HS-5 (cell line): ENCODE measurements at places on chromosomes 2 and 18.

DNA sequence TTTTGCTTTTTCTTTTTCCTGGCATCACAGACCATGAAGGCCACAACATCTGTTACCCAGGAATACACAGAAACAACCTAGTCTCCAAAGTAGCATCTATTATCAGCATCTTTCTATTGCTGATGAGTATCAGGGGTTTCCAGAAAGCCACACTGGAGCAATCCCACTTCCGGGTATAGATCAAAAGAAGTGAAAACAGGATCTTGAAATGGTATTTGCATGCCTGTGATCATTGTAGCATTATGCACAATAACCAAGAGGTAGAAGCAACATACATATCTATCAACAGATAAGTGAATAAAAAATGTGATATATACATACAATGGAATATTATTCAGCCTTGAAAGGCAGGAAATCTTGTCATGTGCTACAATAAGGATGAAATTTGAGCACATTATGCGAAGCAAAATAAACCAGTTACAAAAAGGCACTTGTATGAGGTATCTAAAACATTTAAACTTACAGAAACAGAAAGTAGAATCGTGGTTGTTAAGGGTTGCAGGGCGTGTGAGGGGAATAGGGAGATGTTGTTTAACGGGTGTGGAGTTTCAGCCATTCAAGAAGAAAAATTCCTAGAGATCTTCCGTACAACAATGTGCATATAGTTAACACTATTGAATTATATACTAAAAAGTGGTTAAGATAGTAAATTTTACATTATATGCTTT is 115.1 kb downstream of the KCNE4 start:
- DNase-seq, result no peak

GRCh38 chr2:134232461-134232860 is 21.4 kb upstream of the MGAT5 start:
- no peak for DNase-seq

DNA sequence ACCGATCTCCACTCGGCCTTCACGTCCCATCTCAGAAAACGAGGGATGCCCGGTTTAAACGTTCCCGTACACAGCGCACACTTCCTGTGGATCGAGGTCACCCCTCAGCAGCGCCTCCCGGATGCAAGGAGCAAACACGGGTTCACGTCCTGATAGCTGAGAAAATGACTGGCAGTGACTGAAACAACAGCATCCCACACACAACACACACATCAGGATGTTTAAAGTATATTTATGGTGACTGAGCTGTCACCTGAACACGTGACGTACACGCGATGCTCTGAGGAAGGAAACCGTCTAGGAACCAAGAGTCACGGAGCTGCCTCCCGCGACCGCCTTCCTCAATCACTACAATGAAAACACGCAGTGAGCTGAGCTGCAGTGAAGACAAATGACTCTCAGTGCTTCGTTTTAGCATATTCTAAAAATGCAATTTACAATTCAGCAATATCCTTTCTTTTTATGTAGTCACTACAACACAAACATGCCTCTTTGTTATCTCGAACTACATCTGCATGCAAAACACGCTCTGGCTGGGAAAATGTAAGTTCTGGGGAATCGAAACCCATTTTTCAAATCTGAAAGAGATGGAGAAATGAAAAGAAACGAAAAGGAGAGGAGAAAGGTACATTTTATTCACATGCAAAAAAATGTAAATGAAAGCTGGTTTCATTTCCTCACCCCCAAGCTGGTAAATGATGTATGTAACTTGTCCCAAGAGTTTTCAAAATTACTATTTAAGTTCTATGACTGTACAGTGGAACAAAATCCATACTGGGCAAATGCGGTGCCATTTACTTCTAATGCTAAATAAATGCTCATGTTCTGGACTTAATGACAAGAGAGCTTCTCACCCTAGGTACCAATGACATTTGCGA is 19.8 kb downstream of the HDAC4 start:
- no peak for DNase-seq

DNA sequence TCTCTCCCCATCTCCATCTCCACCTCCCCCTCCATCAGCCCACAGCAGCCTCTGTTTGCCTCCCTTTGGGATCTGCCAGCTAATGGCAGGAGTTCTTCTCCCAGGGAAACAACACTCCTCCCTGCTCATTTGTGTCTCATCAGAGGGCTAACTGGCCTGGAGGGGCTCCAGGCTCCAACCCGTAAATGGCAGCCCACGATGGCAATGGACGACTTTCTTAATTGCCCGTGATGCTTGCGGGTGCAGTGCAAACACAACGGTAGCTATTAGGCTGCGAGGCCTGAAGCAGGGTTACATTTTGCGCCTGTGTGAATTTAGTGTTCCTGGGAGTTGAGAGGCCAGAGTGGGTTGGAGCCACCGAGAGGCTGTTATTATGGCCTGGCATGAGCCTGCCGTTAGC is 285.1 kb downstream of the TNS1 start:
- DNase-seq, result no peak

DNA sequence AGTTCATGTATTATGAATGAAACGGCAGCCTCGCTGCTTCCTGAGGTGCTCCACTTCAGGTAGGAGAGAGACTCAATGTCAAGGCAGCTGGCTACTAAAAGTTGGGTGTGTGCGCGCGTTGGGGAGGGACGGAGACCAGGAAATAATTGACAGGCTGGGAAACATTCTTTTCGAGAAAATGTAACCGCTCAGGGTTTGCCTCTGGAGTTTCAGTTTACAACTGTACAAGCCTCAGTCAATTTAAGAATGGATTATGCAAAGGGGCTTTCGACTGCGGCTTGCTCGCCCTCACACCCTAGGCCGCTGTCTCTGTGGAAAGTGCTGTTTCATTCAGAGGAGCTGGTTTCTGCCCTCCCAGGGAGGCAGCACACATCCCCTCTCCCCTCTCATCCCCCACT is 4.4 kb upstream of the SPRED2 start:
- DNase-seq, result no peak

GRCh38 chr18:56291294-56291693 is 347.1 kb downstream of the TXNL1 start:
- no peak for DNase-seq

DNA sequence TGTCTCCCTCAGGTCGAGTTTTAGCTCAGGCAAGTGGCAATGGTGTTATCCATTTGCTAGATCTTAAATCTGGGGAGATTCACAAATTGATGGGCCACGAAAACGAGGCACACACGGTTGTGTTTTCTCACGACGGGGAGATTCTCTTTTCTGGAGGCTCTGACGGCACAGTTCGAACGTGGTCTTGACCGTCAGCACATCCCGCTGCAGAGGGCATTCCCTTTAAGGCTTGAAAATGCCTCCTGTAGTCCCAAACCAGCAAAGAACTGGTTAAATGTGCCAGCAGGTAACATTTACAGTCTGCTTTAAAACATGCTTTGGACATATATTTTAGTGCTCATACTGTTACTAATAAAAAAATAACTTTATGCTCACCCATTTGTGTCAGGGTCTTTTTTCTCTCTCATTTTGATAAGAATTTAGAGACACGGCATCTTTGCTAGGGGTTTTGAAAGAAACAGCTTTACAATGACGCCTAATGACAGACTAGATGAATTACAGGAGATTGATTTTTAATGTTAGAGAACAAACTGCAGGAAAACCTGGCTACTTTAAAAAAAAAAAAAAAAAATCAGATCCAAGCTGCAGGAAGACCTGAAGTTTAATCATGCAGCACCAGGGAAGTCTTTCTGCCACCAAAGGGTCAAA is 602 bp upstream of the VWC2L start:
- no peak for DNase-seq

DNA sequence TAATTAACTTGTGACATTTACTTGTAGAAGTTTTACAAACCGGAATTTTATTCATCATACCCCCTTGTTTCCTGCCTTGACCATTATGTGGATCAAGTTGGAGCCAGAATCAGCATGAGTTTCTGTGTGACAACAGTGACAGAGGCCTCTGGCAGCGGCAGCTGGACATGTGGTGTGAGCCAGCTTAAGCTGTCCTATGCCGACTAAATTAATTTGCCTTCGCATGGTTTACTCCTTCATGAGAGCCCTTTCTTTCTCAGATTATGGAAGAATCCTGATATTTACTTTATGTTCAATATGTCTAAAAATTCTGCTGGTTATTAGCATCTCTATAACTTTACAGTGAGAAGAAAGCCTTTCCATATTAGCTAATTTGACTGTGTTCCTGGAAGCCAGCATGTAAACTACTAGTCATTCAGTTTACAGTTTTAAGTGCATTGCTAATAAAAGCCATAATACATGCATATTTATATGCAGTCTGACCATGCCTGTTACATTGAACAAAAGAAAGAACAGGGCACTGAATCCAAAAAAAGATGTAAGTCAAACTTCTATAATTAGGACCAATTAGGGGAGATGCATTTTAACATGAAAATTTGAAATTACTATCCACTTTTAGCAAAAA is 495.8 kb upstream of the ACVR2A start:
- DNase-seq, result no peak

DNA sequence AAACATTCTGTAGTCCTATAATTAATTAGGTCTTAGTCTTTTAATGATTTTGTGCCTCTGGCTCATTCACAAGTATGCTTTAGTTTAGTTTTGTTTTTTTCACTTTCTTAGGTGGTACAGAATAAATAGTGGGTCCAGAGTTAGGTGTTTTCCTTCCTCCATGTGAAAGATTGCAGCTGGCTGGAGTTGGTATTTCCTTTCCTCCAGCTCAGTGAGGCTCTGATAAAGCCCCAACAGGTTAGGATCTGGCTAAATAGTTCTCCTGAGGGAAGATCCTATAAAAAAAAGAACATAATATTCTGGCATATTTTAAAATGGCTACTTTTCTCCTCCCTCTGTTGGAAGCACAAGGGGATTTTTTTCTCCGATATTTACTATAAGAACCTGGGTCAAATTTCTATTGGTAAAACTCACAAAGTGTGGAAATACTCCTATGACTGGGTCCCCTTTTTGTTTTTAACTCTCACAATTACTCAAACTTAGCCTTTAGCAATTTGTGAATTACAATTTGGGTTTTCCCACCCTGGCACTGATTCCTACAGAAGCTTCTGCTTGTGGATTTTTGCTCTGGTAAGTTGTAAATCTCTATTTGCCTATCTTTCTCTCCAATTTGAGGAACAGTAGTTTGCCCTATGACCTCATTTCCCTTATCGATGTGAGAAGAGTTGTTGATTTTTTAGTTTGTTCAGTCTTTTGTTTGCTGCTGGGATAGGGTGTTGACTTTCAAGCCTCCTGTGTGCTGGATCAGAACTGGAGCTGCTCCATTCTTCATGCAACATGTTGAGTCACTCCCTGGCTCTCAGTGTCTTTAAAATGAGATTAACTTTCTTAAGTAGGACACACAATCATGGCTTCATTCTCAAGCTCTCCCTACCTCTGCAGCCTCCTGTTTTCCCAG is 500.9 kb downstream of the RNF144A start:
- DNase-seq, result no peak

GRCh38 chr18:37107748-37108522 is 279.0 kb downstream of the KIAA1328 start:
- no peak for DNase-seq

DNA sequence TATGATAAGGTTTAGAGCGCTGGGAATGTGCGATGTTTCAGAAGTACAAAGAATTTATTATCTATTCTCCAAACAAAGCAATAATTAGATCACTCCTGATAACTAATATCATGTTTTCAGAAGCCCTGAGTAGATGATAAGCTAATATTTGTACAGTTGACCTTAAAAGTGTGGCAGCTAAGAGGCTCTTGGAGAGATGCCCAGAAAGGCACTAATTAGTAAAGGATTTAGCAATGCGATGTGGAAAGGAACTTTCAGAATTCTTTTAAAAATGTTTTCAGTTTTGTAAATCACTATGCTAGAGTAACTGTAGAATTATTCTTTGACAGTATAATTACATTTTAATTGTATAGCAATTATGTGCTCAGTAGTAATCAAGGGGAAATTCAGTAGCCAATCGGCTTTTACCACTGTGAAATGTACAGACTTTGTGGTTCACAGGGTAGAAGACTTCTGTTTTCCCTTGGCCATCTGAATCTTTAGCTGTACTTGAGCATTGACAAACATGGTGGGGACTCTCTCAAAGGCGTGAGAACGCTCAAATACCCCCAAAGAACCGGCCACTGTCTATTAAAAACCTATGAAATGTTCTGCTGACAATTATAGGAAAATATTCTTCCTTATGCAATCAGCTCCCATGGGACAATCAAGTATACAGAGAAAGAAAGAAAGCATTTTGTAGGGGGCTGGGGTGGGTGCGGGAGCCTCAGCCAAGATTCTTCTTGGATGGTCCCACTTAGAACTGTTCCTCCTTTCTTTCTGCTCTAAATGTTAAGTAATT is 262.8 kb upstream of the AGAP1 start:
- DNase-seq, result no peak

- DNase-seq, result no peak
These were observed 24.0 kb upstream of the GPC1 start for GRCh38 chr2:240411261-240412160.

- DNase-seq, result no peak
These were observed 14.3 kb downstream of the ZNF142 start for GRCh38 chr2:218645126-218645525.

DNA sequence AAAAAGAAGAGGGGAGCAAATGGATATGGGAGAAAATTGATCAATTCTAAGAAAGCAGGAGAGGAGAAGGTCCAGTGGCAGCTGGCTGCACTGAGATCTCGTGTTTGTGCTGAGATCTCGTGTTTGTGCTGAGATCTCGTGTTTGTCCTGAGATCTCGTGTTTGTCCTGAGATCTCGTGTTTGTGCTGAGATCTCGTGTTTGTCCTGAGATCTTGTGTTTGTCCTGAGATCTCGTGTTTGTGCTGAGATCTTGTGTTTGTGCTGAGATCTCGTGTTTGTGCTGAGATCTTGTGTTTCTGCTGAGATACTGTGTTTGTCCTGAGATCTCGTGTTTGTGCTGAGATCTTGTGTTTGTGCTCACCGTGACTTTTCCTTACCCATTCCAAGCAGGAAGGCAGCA is 254.4 kb downstream of the BCL2 start:
- no peak for DNase-seq

- no peak for DNase-seq
These were observed 850.7 kb downstream of the NRXN1 start for GRCh38 chr2:50181212-50181611.

GRCh38 chr2:168650781-168651180 is 151.7 kb upstream of the NOSTRIN start:
- DNase-seq, result no peak

- DNase-seq, result no peak
These were observed 228.3 kb upstream of the FOSL2 start for GRCh38 chr2:28164280-28164801.

DNA sequence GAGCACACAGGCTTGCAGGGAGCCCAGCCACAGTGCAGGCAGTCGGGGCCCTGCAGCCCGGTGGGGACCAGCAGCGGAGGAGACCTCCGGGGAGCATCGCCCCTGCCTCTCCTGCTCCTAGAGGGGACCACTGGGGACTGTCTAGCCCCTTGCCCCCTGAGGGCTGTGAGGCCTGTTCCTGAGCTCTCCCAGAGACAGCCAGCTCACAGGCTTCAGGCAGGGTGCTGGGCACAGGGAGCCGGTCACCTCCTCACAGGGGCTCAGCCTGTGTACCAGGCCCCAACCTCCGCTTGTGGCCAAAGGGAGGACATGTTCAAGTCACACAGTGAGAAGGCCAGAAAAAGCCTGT is 3.5 kb upstream of the NMUR1 start:
- DNase-seq, result no peak

DNA sequence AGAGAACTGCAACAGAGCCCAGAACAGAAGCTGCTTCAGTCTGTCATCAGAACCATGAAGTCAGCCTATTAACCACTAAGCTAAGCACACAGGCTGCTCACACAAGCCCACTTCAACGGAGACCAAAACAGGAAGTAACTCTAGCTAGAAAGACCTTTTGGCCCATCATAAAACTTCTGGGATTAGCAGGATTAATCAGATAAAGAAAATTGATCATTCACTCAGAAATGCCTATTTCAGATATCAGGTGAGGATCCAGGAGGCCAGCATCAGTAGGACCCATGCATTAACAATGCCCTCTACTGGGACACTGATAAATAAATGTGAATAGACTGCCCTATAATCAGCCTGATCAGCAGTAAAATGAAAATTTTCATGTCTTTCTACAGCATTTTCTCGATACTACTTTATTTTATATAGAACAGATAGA is 101.4 kb downstream of the WDPCP start:
- DNase-seq, result no peak
